T47D (cell line): ENCODE measurements at places on chromosomes 7 and 10.

DNA sequence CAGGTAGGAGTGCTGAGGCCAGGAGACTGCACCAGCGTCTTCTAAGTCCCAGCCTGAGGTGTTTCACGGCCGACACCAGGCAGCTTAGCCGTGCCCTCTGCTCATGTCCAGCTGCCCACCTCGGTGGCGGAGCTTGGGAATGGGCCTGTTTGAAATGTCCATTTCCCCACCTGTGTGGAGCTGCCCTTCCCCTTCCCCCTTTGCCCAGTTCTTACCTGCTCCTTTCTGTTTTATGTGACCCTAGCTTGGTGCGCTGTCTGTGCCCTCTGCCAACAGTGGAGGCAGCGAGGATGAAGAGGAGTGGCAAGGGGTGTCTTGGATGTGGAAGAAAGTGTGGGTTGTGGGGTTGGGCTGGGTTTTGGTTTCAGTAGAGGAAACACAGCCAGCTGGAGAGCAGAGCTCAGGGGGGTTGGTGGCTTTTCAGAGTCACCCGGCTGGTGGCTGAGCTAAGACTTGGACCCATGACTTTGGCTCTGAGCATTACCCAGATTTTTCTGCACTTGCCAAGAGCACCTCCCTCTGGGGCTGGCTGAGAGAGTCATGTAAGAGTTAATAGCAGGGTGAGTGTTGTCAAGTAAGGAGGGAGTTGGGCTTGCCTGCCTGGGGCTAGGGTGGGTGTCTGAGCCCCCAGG, 37.4 kb downstream of the GBX1 start:
- no peak for DNase-seq

DNA sequence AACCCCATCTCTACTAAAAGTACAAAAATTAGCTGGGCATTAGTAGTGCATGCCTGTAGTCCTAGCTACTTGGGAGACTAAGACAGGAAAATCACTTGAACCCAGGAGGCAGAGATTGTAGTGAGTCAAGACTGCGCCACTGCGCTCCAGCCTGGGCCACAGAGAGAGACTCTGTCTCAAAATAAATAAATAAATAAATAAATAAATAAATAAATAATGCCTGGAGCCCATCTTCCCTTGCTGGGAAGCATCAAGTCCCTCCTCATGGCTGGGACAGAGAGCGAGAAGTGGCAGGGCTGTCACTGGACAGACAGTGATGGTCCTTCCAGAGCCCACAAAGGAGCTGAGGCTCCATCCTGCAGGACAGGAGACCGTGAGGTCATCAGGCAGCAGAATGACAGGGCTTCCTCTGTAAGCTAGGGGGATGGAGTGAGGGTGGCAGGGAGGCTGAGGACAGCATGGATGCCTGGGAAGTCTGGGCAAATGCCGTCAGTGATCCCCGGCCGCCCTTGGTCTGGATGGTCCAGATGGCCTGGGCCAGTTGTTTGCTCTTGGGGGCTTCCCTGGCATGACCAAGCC, 36.4 kb upstream of the ELN start:
- no peak for DNase-seq

DNA sequence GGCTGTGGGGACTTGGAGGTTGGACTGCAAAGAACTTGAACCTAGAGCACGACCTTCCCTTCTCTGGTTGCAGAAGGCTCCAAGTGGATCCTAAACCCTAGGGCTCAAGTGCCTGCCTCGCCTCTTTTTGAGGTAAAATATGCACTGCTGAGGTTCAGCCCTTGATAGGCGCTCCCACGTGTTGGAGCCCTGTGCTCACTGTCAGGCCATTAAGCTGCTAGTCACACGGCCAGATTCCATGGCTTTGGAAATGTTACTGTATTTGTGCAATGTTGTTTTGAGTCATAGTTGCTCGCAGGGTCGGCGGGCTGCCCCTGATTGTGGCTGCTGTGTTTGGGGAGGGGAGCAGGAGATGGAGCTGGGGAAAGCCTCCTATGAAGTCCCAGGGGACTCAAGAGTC, 39.8 kb upstream of the PCBD1 start:
- DNase-seq, result no peak

GRCh38 chr10:86310291-86310690, 56.3 kb downstream of the GRID1 start:
- DNase-seq, result no peak

DNA sequence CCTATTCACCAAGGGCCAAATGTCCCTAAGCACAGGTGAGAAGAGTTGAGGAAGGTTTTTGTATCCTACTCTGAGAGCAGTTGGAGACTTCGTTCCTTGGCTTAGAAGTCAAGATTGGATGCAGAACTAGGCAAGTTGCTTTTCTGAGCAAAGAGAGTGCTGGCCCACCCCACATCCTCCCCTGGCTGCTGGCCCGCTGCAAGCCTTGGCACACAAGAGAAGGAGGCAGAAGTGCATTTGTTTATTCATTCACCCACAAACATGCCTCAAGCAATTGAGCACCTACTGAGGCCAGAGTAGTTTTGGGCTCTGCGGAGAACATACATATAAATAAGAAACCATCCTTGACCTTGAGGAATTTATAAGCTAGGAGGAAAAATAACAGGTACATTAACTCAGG, 318.9 kb downstream of the KCNMA1 start:
- DNase-seq, result peak; percentile 95

DNA sequence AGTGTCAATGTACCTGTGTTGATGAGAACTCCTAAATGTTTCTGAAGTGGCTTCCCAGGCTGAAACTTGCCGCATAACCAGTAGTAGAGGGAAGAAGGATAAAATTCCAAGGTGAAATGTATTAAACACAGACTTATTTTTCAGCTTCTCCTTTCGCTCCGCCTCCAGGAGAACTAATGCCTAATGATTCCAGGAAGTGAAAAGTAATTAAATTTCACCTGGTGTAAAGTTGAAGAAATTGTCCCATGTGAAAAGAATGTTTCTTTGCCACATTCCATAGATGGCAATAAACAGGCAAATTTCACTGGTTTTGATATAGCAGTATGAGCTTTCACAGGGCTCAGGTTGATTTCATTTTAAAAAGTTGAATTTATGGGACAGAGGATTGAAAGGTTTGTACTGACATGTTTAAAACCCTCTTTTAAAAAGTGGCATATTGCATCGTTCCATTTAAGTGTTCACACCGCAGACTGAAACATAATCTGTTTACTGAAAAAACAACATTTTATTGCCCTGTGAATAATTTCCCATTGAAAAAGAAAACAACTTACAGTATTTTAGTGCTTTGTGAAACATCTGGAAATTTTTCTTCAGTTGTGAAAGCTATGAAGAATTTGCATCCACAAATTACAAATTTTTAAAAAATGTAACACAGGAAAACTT, 453.4 kb upstream of the NFE2L3 start:
- DNase-seq, result no peak

DNA sequence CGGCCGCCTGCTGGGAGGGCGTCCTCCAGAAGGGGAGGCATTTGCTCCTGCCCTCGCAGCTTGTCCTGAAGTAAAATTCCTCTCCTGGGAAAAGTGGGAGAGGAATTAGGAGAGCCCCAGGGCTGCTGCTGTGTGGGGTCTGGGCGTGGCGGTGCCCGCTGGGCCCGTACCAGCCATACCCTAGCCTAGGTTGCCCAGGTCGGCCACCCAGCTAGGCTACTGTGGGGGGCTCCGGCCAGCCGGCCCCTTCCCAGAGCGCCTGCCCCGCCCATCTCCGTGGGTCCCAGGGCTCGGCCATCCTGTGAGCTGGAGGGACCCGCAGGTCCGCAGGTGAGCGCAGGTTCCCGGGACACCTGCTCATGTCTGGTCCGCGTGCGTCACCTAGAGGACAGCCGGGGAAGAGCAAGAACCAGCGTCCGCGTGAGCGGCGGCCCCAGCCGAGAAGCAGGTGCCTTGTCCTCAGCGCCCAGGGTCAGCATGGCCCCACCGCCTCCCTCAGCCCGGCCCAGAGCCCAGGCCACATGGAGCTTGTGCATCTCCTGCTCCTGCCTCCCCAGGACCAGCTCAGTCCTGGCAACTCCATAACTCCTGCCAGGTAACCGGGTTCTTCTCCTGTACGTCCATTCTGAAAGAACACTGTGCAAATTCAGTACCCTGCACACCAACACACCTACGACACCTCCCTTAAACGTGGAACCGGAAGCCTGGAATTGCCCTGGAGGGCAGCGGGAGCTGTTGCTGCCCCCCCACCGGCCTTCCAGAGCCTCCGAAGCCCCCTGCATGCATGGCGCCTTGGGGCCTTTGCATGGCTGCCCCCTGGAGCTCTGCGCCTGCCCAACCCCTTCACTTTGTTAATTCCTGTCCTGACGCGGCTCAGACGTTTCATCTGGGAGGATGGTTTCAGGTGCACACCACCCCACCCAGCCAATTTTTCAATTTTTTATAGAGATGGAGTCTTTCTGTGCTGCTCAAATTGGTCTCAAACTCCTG, 22.8 kb upstream of the FOXL3 start:
- peak; percentile 89 for DNase-seq

DNA sequence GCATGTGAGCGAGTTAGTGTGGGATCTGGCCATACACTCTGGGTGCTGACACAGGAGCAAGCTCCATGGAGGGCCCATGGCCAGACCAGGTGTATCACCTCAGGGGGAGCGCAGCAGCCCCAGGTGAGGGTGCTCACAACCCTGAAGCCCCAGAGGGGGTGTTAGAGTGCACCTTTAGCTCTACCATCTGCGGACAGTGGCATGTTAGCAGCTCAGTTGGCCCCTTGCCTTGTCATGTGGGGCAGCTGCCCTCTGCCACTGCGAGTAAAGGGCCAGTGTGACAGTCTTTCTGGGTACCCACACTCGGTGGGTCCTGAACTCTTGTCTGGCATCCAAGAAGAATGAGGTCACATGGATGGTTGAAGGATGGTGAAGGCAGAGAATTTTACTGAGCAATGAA, 600.2 kb downstream of the SORCS3 start:
- DNase-seq, result no peak

DNA sequence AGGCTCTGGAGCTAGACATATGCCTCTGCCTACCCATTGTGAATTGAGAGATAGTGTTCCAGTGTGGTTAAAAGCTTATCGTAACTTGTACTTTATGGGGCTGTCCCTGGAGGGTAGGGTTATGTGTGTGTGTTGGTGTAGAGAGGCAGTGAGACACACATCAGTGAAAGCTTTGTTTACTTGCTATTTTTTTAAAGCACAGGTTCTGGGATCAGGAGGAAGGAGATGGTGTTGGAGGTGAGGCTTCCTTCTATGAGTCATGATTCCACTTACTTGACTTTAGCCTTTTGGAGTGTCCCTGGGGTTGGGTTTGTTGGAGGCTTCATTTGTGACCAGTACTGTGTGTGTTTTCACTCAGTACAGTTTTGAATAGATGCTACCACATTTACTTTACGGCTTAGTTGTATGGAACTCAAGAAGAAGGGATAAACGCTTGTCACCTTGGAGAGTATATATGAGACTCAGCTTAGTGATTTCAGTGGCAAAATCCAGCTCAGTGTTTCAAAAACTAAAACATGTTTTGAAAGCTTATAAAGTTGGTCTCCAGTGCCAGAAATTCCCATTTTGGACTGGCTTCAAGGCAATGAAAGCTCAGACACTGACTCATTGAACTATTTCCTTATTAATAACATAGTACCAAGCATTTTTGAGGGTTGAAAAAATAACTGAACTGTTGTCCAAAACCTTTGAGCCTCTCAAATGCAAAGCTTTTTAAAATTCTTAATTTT, 106.2 kb downstream of the PLXDC2 start:
- DNase-seq, result no peak

- peak; percentile 45 for DNase-seq
Observed at GRCh38 chr7:69710768-69711438, 112.6 kb downstream of the AUTS2 start.

DNA sequence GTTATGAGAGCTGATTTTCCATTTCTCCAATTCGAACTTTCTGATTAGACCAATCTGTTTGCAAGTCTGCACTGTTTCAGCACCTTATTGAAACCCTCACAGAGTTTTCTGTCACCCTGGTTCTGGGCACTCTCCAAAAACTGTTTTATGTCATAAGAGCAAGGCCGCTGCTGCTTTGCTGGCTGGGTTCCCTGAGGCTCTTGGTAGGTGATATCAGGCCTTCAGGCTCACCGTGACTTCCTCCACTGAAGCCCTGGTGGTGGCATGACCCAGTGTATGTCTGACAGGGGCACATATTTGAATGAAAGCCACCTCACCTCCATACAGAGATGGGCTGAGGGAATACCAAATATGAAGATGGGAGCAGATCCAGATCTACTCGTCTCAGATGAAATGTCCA, 8.3 kb downstream of the RABGEF1 start:
- no peak for DNase-seq
